SK-N-MC (cell line): ENCODE measurements at places on chromosomes 4 and X.

GRCh38 chr4:2094545-2094944 lies 35.4 kb downstream of the NAT8L start:
- no peak for DNase-seq

DNA sequence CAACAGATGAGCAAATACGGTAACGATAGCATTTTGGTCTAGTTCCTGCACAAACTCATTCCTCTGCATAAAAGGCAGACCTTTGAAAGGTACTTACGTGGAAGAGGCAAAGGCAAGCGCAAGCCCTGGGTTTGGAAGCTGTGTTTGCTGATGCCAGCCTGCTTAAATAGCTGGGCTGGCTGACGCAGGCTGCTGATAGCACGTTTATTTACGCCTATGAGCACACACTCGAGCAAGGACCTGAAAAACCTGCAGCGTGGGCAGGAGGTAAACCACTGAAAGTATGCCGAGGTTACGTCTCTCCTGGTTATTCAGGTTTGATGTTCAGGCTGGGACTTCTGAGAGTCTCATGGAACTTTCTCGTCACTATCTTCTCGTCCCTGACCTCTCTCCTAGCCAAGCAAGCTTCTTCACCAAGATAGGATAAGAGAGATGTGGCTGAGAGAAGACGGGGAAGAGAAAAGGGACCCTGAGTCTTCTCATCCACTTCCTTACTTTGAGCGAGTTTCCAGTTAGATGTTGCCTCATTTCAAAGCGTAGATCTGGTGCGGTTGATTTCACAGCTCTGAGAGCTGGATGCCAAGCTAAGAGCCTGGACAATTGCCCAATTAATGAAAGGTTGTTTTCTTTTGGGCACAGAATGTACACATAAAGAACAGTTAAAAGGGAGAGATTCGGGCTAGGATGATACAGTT lies at the start of gene HOPX:
HOPX (minus strand) TSS at position 139 of the 695 bp plus-strand sequence. CDS start 23,480 bp downstream, outside the sequence.
- DNase-seq: no peak

DNA sequence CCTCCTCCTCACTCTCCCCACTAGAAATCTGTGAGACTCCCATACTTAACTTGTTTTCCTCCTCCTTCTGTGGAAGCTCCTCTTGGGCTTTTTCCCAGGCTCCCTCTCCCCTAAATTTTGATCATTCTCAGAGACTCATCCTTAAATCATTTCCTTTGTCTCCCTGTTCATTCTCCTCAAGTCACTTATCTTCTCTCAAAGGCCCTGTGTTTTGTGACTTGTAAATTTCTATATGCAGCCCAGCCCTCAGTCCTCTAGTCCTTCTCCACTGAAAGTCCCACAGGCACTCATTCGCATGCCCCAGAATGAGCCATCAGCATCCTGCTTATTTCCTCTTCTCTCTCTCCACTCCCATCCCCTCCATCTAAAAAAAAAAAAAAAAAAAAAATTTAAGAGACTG lies 171.8 kb downstream of the SOWAHB start:
- no peak for DNase-seq

DNA sequence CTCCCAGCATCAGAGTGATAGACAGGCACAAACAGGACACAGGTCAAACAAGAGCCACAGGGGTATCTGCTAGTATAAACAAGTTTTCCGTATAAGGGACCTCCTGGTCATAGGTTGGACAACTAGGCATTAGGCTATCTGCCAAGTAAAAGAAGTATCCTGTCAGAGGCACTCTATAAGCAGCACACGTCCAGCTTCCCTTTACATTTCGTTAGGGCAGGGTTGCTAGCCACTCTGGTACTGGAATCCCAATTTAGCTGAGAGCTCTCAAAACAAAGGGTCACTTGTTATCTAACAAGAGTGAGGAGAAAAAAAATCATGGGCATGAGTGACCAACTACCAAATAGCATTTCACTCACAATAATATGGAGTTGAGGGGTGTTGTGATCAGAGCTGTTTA lies 780.7 kb upstream of the DIAPH2 start:
- DNase-seq: no peak

DNA sequence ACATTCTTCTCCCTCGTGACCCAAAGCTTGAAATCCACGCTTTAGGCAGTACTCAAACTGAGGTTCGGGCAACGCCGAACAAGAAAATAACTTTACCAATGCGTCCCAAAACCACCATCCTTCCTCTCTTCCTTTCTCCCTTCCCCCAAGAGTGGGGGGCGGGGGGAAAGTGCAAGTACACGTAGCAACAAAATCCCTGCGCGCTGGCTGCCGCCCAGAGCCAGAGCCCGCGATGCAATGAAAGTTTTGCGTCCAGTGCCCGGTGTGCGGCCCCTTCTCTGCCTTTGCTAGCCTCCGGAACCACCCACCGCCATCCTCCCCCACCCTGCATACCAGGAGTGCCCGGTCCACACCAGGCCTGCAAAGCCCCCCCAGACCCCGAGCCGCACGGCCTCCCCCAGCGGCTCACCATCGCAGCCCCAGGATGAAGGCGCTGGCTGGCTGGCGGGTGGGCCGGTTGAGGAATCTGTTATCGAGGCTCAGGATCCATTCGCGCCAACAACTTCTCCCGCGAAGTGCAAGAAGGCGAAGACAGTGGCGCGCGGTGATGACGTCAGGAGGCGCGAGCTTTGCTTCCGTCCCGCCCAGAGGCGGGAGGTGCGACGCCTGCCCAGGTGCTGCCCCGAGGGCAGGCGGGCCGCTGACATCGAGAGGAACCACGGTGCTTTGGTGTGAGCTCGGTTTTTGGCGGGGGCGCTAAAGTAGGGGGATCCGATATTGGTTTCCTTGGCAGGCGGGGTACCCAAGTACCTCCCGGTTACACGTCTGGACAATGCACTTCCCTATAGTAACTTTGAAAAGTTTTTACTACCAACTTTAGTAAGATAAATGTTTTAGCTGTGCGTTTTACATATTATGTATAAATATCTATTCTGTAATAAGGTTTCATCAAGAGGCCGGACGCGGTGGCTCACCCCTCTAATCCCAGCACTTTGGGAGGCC lies at the start of gene RFC1:
RFC1 (minus strand) TSS at position 533 of the 942 bp plus-strand sequence; CDS start at position 412, 121 bp downstream.
- DNase-seq: peak; percentile 60

DNA sequence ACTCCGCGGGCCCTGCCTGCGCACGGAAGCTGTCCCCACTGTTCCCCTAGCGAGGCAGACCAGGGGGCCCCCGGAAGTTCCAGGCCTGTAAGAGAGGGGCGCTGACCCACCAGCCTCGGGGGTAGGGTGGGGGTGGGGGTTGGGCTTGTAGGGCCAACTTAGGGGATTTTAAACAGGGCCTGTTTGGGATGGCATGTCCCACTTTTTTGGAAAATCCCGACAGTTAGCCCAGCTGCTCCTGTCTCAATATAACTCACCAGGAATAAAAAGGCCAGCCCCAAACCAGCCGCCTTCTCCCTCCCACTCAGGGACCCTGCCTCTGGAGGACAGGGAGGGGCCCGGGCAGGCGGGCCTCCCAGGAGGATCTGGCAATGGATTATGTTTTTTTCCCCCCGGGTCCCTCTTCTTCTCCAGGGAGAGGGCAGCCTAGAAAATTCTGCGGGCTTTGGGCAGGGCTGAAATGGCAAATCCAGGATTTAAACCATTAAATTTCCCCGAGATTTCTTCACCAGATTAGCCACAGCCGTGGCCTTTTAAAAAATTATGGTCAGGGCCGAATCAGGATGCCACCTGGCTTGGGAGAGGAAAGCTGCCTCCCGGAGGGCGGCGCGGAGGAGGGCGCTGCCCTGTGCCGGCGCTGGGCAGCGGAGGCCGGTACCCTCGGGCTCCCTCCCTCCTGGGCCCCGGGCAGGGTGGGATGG lies 957 bp downstream of the PPP2R2C start:
- no peak for DNase-seq

- DNase-seq: no peak
These were observed 137.2 kb upstream of the ETNPPL start for GRCh38 chr4:108900018-108900580.

GRCh38 chr4:138772366-138772765 lies 243.2 kb upstream of the NOCT start:
- no peak for DNase-seq

DNA sequence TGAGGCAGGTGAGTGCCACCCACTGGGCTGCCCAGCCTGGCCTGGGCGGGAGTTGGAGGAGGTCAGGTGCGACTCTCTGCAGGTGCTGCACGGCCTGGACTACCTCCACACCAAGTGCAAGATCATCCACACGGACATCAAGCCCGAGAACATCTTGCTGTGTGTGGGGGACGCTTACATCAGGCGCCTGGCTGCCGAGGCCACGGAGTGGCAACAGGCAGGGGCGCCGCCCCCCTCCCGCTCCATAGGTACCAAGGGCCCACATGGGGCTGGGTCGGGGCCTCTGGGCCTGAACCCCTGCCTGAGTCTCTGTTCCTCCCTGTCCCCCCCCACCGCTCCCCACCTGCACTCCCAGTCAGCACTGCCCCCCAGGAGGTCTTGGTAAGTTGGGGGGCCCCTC lies 2.0 kb downstream of the SRPK3 start:
- DNase-seq: no peak

GRCh38 chr4:87529187-87529586 lies at the start of gene SPARCL1:
Gene SPARCL1 (minus strand): TSS chr4:87529376. CDS start chr4:87499574, 29,802 bp downstream.
- DNase-seq: no peak
